ENCODE measurements at places on chromosomes 11 and 22. TPM values are rescaled to one million over a fixed set of nuclear protein-coding genes. Genes with fewer than 3 reads are reported as not detected.

- DNase-seq, result no peak
Observed at GRCh38 chr11:115221461-115222069, 282.6 kb downstream of the CADM1 start.

EMID1 gene
- not detected for total RNA-seq

DNA sequence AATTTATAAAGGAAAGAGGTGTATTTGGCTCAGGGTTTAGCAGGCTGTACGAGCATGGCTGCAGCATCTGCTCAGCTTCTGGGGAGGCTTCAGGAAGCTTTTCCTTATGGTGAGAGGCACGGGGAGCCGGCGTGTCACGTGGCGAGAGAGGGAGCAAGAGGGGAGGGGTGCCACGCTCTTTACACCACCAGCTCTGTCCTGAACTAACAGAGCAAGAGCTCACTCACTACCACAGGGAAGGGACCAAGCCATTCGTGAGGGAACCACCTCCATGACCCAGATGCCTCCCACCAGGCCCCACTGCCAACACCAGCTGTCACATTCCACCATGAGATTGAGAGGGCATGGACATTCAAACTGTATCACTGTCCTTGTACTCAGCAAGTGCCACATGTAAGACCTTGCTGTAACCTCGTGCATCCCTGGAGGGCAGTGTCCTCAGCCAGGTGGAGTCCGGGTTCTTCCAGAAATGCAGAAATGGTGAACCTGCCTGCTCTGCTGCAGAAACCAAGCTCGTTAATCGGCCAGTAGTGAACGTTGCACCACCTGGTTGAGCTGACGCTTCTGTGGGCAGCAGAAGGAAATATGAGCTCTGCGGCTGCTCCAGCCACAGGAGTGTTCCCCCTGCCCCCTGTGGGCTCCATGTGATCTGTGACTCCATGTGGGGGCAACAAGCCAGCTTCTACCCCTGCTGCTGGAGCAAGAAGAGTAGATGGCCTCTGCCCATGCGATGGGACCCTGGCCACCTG lies 368.6 kb downstream of the TBC1D22A start:
- DNase-seq, result no peak

THRSP gene
- 0.56 TPM for total RNA-seq

DNA sequence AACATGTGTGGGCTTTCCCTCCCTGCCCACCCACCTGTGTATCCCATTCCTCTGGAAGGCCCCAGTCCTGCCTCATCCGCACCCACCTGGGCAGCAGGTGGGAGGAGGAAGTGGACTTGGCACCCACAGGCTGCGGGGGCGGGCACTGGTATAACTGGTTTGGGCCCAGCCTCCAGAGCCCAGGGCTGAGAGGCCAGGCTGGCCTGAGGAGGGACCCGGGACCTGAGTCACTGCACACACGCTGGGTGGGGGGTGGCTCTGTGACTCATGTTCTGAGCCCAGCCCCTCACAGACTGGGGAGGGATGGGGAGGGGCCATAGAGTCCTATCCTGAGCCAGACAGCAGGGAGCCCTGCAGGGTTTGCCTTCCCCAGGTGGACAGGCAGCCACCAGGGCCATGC lies 16.7 kb downstream of the PHLDA2 start:
- no peak for DNase-seq

APOL5 gene
- total RNA-seq, result not detected

GRCh38 chr11:94793002-94793401 lies 24.8 kb downstream of the AMOTL1 start:
- no peak for DNase-seq

DNA sequence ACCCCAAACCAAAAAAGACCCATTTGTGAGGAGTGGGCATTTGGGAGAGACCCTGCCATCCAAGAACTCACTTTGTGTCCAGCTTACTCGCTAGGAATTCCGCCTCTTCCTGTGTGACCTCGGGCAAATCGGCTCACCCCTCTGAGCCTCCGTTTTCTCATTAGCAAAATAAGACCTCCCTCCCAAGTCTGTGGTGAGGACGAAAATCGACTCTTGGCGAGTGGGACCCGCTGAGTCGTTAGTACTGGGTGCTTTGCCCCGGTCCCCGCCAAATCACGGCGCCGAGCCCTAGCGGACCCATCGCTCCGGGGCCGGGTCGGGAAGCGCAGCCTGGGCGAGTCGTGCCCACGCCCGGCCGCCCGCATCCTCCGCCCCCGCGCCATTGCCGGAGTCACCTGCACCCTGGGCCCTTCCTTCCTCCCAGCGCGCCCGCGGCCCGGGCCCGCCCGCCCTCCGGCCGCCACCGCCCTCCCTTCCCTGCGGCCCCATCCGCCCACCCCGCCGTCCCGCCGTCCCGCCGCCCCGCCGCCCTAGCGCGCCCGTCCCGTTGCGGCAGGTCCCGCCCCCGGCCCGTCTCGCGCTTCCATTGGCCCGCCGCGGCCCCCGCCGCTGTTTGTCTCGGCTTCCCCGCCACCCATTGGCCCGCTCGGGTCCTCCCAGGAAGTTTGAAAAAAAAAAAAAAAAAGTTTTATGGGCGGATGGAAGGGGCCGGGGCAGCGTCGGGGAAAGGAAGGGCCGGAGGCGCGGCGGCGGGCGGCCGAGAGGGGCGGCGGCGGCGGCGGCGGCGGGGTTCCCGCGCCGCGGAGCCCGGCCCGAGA lies 48.9 kb downstream of the TRIOBP start:
- DNase-seq, result peak; percentile 63

CECR2 gene
- total RNA-seq, result 0.28 TPM

RDX gene
- 86.8 TPM for total RNA-seq

OR51B4 gene
- total RNA-seq, result not detected

DNA sequence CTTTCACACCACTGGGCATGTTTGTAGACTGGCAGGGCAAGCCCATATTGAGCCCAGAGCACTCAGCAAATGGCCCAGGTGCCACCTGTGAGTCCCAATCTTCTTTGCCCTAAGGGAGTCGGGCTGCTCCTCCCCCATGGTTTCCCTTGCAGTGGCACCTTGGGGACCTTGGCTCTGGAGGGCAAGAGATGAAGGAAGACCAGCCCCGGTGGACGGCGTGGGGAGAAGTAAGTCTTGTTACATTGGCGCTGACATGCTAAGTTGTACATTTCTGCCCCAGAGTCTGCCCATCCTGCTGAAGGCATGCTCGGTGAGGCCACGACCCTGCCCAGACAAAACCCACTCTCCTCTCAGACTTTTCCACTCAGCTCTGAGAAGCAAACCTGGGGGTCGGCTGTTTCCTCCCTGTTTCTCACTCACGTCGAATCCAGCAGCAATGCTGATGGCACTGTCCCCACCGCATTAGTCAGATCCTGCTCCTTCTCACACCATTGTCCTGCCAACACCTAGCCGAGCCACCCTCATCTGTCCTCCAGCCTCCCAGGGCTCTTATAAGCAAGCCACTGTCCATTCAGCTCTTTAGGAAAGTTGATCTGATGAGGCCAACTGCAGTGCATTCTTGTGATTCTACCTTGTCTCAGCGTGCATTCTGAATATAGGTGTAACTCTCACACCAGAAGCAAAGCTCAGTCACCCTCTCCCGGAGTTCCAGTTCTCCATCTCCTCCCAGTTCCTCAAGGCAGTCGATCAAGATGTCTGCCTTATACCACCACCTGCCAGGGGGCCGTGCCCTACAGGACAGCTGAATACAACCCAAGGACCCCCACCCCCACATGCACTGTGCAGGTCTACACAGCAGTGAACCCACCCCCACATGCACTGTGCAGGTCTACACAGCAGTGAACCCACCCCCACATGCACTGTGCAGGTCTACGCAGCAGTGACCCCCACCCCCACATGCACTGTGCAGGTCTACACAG lies 827.1 kb downstream of the TBC1D22A start:
- no peak for DNase-seq

- DNase-seq, result no peak
Observed at GRCh38 chr11:66956689-66957290, 1.4 kb downstream of the PC start.

- peak; percentile 51 for DNase-seq
Observed at GRCh38 chr11:62400760-62401159, 18.1 kb upstream of the SCGB1A1 start.

NLRP14 gene
- total RNA-seq, result not detected

SERPING1 gene
- 674 TPM for total RNA-seq

- no peak for DNase-seq
Observed at GRCh38 chr11:63573881-63574855, 11.0 kb upstream of the PLAAT2 start.

NXPE2 gene
- not detected for total RNA-seq

PHF5A gene
- total RNA-seq, result 28.7 TPM

GRCh38 chr11:121282386-121282785 lies 10.2 kb upstream of the SC5D start:
- no peak for DNase-seq

DNA sequence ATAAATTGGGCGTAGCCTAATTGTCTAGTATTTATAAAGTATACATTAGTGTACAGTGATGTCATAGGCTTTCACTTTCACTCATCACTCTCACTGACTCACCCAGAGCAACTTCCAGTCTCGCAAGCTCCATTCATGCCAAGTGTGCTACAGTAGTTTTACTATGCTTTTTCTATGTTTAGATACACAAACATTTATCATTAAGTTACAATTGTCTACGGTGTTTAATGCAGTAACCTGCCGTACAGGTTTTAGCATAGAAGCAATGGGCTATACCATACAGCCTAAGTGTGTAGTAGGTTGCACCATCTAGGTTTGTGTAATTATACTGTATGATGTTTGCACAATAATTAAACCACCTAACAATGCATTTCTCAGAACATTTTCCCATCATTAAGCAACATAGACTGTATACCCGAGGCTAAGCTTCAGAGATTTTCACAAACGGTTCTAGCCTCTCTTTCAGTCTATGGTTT lies 17.5 kb downstream of the OR9G1 start:
- no peak for DNase-seq

- DNase-seq, result no peak
Observed at GRCh38 chr11:125379981-125380380, 116.1 kb downstream of the FEZ1 start.

DNA sequence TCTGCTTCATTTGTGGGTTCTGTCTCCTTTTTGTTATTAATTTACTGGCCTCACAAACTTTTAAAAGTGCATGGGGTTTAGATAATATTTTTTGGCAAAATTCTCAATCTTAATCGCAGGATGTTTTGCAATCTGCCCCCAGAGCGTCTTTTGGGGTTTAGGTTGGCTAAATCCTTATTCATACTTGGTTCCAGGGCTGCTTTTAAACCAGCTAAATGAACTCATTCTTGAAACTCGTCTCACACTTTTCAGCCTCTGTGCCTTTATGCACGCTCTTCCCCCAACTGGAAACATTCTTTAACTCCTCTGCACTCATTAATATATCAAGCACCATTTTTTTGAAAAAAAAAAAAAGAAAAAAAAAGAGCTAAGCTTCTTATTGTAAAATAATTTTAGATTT lies 131.7 kb downstream of the KIF18A start:
- no peak for DNase-seq

CD248 gene
- total RNA-seq, result 32.4 TPM

TEX54 gene
- total RNA-seq, result not detected

- DNase-seq, result no peak
Observed at GRCh38 chr11:1852877-1853276, at the start of gene LSP1. TSS of gene LSP1 (plus strand) at chr11:1853084. CDS start at chr11:1853145, 61 bp downstream.

- no peak for DNase-seq
Observed at GRCh38 chr11:19648321-19648720, 64.3 kb upstream of the NAV2 start.

GRCh38 chr11:74072286-74072685 lies 63.4 kb upstream of the UCP3 start:
- DNase-seq, result no peak

Data from thoracic aorta (tissue), 2 donors.